ENCODE measurements at places on chromosomes 6 and 20.

DNA sequence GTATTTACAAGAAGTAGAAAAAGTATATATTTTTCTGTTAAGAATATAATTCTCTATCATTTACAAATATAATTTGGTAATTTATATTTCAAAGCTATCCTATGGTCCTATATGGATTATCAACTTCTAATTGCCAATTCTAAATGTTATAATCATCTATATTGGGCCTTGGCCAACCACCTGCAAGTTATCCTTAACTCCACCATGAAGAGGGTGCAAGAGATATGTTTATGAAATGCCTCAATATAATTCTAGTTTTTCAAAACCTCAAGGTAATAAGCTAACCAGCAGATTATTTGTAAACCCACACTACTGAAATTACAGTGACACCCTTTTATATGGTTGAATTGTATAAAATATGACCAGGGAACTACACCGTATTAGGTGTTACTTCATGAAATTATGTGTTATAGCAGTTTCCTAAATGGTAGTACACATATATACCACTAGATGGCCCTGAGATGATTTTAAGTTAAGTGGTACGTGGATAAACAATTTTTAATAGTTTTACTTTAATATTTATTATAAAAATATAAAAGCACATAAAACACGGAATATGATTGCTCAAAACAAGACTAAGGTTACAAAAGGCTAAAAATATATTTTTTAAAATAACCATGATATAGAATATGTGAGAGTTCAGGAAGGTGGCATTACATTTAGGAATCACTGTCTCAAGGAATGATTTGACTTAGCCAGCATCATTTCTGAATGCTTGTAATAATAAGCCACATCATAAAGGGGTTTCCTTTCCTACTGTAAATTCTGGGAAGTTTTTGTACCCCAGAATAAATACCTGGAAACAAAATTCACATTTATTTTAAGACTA, 9.8 kb upstream of the PNISR start:
- DNase-seq: no peak

GRCh38 chr20:10682939-10683338, 9.1 kb upstream of the JAG1 start:
- DNase-seq: no peak

DNA sequence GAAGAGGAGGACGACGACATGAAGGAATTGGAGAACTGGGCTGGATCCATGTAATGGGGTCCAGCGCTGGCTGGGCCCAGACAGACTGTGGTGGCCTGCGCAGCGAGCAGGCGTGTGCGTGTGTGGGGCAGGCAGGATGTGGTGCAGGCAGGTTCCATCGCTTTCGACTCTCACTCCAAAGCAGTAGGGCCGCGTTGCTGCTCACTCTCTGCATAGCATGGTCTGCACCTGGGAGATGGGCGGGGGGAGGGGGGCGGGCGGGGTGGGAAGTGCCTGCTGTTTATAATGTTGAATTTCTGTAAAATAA, 42.3 kb downstream of the CHMP4B start:
- DNase-seq: peak; percentile 33

- no peak for DNase-seq
Measured at GRCh38 chr20:39421571-39422105, 459.5 kb downstream of the DHX35 start.

GRCh38 chr6:47376930-47377329, 67.2 kb upstream of the TNFRSF21 start:
- no peak for DNase-seq

DNA sequence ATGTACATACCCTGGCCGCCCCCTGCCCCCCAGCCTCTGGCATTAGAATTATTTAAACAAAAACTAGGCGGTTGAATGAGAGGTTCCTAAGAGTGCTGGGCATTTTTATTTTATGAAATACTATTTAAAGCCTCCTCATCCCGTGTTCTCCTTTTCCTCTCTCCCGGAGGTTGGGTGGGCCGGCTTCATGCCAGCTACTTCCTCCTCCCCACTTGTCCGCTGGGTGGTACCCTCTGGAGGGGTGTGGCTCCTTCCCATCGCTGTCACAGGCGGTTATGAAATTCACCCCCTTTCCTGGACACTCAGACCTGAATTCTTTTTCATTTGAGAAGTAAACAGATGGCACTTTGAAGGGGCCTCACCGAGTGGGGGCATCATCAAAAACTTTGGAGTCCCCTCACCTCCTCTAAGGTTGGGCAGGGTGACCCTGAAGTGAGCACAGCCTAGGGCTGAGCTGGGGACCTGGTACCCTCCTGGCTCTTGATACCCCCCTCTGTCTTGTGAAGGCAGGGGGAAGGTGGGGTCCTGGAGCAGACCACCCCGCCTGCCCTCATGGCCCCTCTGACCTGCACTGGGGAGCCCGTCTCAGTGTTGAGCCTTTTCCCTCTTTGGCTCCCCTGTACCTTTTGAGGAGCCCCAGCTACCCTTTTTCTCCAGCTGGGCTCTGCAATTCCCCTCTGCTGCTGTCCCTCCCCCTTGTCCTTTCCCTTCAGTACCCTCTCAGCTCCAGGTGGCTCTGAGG, 7.6 kb downstream of the CDKN1A start:
- DNase-seq: no peak

DNA sequence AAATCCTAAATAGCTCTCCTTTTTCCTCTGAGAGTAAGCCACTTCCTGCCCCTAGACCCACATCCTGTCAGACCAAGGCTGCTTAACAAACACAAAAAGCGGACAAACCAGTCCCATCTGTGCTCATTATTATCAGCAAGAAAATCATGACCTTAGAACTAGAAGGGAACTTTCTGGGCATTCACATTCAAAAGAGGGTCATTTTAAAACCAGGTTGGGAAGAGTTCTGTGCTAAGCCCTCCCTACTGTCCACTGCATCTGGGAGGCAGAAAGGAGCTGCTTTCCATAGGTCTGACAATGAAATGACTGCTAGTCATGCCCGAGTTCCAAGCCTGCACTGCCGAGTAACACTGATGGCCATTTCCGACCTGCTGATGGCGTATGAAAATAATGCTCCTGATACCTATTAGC, 15.4 kb downstream of the EZR start:
- no peak for DNase-seq

GRCh38 chr20:63206878-63207277, 9.1 kb downstream of the YTHDF1 start:
- DNase-seq: no peak

DNA sequence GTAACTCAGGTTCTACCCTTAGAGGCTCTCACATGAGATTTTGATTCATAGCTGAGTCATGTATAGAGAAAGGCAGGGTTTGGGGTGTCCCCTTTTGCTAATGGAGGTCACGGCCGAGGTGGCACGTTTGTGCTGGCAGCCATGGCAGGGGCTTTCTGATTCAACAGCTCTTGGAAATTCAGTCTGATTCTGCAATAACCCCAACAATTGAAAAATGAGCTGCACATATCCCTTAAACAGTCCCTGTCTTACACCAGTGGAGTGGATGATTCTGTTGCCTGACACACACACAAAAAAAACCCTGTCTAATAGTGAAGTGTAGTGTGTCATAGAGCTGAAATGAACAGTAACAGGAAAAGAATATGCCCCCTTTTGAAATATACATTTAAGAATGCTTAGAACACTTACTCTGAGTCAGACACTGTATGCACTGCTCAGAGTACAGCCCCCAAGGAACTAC, 40.4 kb upstream of the ARG1 start:
- DNase-seq: peak; percentile 69

- DNase-seq: no peak
Measured at GRCh38 chr20:2815242-2815900, 584 bp downstream of the C20orf141 start.

GRCh38 chr20:40154514-40154913, 534.5 kb downstream of the MAFB start:
- DNase-seq: no peak

DNA sequence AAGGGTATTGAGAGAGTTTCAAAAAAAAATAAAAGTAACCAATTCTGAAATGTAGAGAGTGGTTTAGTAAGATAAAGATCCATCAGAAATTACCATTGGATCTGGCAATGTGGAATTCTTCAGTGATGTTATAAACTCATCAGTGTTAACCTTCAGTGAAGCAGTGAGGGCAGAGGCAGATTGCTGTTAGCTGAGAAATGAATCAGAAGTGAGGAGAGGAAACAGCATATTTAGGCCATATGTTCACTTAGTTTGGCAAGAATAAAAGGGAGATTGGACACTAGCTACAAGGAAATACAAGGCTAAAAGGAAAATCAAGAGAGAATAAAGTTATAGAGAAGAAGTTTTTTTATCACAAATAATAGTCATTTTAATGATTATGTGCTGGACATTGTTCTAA, 9.6 kb downstream of the KCNQ5 start:
- no peak for DNase-seq

DNA sequence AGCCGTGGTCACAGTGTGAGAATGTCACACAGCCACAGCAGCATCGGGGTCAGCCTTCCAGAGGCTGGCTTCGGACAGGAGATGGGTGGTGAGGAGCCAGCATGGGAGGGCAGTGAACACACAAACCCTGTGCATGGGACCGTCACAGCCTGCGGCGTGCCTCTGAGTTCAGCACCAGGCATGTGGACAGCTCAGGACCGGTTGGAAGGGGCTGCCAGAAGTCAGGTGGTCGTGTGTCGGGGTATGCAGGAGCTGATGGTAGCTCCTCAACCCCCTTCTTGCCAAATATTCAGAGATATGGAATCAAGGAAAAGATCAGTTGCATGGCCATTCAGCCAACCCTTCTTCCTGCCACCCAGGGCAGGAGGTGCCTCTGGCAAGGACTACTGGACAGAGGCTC, 28.2 kb downstream of the MYT1 start:
- DNase-seq: no peak

GRCh38 chr6:52595000-52595795, 18.3 kb upstream of the TRAM2 start:
- no peak for DNase-seq

GRCh38 chr6:152669895-152670294, 27.8 kb upstream of the MYCT1 start:
- DNase-seq: no peak

DNA sequence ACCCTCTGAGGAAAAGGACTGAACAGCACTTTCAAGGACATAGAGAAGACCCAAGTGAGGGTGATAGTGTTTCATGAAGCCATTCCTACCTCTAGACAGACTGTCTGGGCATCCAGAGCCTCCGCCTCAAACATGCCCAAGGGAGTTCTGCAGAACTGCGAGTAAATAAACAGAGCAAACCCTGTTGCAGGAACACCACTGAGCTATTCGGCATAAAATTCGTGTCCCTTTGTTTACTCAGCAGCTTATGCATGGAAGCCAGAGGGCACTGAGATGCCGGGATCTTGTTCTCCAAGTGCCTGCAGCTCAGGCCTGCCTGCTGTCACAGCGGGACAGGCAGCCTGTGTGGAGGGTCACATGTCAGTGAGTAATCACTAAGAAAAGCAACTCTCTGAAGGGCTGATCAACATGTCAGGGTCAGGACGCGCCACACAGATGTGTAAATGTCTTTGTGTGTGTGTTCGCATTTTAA, 164.9 kb upstream of the HEY2 start:
- no peak for DNase-seq

GRCh38 chr6:11463398-11463780, 74.2 kb upstream of the TMEM170B start:
- DNase-seq: no peak

GRCh38 chr6:31607317-31607716, 7.7 kb upstream of the AIF1 start:
- no peak for DNase-seq

- no peak for DNase-seq
Measured at GRCh38 chr6:118100717-118101116, 193.7 kb downstream of the SLC35F1 start.

- no peak for DNase-seq
Measured at GRCh38 chr6:4187480-4187879, 52.1 kb upstream of the ECI2 start.

DNA sequence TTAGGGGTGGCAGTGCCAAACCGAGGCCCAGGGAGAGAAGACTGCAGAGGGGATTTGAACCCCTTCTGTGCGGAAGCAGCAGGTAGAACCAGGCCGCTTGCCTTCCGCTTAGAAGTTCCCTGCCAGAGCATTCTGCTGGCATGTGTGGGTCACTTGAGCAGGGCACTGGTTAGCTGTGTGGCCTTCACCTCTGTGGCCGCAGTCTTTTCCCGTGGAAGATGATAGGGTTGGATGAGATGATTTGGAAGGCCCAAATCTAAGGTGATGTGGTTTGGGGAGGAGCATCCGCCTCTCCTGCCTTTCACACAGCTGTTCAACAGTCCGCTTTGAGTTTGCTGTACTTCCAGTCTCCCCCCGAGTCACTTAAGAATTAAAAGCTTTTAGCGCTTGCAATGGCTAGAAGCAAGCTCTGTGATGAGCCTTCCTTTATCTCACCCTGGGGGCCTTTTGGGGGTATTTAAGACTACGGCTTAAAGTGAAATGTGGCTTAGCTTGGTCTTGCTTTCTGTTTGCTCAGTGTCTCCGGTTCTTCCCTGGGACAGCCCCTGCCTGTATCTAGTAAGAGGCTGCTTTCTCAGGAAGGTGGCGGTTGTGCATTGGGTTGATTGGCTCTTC, 743 bp downstream of the CMTR1 start:
- DNase-seq: peak; percentile 47

- no peak for DNase-seq
Measured at GRCh38 chr6:50843842-50844241, 25.2 kb downstream of the TFAP2B start.

DNA sequence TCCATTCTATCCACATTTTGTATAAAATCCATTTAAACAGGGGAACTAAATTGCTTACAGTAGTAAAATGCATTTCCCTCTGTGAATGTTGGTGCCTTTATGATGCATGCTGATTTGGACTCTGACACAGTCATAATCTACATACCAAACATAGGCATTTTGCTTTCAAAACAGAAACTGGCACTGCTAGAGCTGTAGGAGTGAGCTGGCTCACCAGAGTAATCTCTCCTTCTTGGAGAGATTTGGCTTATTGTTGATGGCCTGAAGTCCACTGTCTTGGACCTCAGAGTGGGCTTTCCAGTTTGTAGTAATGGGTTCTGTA, 363.2 kb upstream of the FLRT3 start:
- DNase-seq: no peak

GRCh38 chr6:158772851-158773371, 46.3 kb downstream of the EZR start:
- no peak for DNase-seq

GRCh38 chr6:17930321-17930993, 57.0 kb downstream of the KIF13A start:
- no peak for DNase-seq

- DNase-seq: no peak
Measured at GRCh38 chr6:28117386-28118050, 6.9 kb upstream of the ZSCAN16 start.

DNA sequence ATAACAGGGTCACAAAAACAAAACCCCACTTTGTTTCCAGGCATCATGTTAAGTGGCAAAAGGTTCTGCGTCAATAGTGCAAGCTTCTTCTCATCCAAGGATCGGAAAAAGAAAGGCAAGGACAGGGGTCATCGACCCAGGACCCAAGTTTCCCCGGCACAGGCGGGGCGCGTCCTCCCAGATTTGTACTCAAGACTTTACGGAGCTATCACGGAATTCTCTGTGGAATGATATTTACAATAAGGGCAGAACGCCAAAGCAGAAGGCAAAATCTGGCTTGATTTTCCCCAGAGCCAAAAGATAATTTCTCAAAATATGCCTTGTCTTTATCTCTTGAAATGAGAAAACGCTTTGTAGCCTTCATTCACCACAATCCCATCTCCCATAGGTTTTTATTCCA, 25.5 kb downstream of the PDE10A start:
- DNase-seq: no peak

GRCh38 chr6:81241126-81242041, 511.1 kb downstream of the TENT5A start:
- no peak for DNase-seq
